ENCODE measurements at places on chromosomes 13 and 19. TPM values are rescaled to one million over a fixed set of nuclear protein-coding genes. Genes with fewer than 3 reads are reported as not detected.

The CPT1C gene
- total RNA-seq: 1.3 TPM

The TSSK6 gene
- total RNA-seq: 5.0 TPM

The KLK3 gene
- total RNA-seq: not detected

- no peaks in the 10 kb centered on the region for H3K4me1 ChIP-seq
- H3K27ac ChIP-seq: no peak overlapping the region
- H3K27me3 ChIP-seq: no peaks in the 10 kb centered on the region
- H3K4me3 ChIP-seq: no peak overlapping the region
- peaks cover 12% of the 10 kb centered on the region for H3K36me3 ChIP-seq
- no peak for DNase-seq
Measured at GRCh38 chr19:51978882-51979281, 7.8 kb downstream of the ZNF350 start.

GRCh38 chr13:113900646-113901045 is 36.8 kb upstream of the GAS6 start:
- H3K4me1 ChIP-seq: no peaks in the 10 kb centered on the region
- no peak overlapping the region for H3K27ac ChIP-seq
- no peak overlapping the region for H3K4me3 ChIP-seq
- DNase-seq: no peak
- no peaks in the 10 kb centered on the region for H3K27me3 ChIP-seq
- no peaks in the 10 kb centered on the region for H3K36me3 ChIP-seq

DNA sequence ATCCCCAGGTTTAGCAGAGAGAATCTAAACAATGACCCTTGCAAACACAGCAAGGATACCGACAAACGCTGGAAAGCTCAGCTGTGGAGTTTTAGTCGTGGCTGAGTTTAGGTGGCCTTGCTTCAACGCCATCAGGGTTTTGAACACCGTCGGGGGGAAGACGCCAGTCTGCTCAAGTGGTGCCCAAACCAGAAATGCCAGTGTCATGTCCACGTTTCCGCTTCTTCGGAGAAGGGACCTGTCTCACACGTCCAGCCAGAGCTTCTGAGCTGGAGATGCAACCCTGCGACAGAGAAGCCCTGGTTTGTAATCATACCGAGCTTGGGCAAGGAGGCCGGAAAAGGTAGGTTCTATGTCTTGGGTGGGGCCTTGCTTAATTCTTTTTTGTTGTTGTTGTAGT is 42.6 kb upstream of the ATP11A start:
- H3K36me3 ChIP-seq: no peaks in the 10 kb centered on the region
- H3K27ac ChIP-seq: no peak overlapping the region
- no peaks in the 10 kb centered on the region for H3K4me1 ChIP-seq
- H3K4me3 ChIP-seq: no peak overlapping the region

DNA sequence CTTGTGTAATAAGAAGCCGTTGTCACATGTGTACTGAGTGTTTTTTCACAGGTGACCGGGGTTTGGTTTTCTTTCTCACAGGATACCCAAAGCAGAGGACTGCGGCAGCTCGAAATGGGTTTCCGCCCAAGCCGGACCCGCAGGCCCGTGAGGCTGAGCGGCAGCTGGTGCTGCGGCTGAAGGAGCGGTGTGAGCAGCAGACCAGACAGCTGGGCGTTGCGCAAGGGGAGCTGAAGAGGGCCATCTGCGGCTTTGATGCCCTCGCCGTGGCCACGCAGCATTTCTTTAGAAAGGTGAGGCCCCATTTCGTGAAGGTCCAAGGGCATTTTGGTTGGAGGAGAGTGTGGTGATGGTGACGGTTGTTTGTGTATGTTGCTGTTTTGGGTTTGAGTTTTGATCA is 236.3 kb downstream of the SLC7A1 start:
- DNase-seq: no peak
- H3K36me3 ChIP-seq: no peaks in the 10 kb centered on the region
- H3K4me3 ChIP-seq: no peak overlapping the region
- no peaks in the 10 kb centered on the region for H3K27me3 ChIP-seq

DNA sequence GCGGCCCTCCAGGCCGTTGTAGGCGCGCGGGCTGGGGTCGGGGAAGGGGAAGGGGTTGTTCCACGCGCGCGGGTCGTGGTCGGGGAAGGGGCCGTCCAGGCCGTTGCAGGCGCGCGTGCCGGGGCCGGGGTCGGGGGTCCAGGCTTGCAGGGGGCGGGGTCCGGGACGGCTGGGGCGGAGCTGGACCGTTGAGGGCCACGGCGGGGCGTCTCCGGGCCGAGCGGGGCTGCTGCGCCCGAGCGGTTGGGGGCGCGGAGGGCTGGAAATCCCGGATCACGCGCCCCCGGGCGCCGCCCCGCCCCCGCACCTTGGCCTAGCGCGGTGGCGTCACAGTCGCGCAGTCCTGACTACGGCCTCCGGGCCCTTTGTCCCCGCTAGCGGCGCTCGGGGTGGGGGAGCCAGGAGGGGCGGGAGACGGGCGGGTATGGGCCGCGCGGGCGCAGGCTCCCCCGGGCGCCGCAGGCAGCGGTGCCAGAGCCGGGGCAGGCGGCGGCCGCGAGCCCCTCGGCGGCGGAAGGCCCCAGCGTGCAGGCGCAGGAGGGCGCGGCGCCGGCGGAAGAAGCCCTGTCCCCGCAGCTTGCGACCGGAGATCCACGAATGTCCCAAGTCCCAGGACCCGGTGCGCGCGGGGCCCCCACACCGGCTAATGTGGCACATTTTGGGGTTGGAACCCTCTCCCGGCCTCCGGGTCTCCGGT is 665 bp downstream of the GPX4 start:
- H3K4me1 ChIP-seq: peaks cover 43% of the 10 kb centered on the region
- peak; percentile 90 for DNase-seq
- H3K27ac ChIP-seq: peak overlapping the region; percentile 77
- H3K4me3 ChIP-seq: peak overlapping the region; percentile 95

DNA sequence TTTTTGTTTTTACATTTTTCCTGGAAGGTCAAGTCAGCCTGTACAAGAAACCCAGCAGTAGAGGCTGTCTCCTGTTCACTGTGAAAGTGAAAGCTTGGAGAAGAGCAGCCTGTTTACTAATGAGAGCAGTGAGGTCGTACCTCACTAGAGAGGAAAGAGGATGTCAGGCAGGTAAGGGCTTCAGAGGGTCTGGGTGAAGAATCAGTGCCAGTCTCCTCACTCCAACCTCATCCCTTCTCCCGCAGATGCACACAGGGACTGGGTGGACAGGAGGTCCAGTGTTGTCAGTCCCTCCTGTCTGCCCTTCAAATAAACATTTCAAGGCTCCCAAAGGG is 462.5 kb downstream of the KLF5 start:
- no peak for DNase-seq
- H3K27me3 ChIP-seq: no peaks in the 10 kb centered on the region
- H3K4me1 ChIP-seq: no peaks in the 10 kb centered on the region

GRCh38 chr19:47186446-47187334 is 44.3 kb downstream of the BBC3 start:
- H3K4me1 ChIP-seq: peaks cover 36% of the 10 kb centered on the region
- H3K36me3 ChIP-seq: peaks cover 4% of the 10 kb centered on the region
- H3K4me3 ChIP-seq: no peak overlapping the region
- peak overlapping the region; percentile 30 for H3K27ac ChIP-seq
- DNase-seq: no peak

All from Karpas-422 (cell line).